ENCODE measurements at places on chromosomes 13 and 19.

DNA sequence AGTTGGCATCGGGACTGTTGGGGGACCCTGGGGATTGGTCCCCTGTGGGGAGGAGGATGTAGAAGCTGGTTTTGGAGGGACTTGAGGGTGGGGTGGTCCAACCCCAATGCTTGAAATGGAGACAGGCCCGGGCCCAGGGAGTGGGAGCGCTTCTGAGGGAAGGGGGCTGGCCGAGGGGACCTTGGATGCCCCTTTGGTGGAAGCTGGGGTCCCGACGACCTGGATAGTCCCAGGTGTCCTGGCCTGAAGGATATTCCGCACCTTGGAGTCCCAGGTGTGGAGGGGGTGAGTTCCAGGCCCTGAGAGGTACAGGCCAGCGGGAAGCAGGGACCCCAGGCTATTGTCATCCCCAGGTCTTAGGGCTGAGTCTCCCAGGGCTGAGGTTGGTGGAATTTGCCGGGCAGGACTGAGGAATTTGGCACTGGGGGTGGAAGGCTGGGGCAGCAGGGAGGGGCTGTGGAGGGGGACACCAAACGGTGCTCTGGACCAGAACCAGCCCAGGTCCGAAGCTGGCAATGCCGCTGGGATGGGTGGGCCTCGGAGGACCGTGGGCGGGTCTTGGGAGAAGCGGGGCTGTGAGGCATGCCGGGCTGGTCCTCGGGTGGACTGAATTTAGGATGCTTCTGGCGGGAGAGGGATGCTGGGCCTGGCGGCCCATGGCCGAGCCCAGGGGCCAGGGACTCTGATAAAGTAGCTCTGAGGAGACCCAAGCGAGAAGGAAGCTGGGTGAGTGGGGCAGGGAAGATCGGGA lies 1.8 kb downstream of the HDGFL2 start:
- no peak for DNase-seq

GRCh38 chr13:97573011-97573410 lies 139.0 kb downstream of the RAP2A start:
- DNase-seq = no peak

- DNase-seq = no peak
Measured at GRCh38 chr19:52520013-52520412, 7.5 kb upstream of the ZNF808 start.

- DNase-seq = no peak
Measured at GRCh38 chr13:66933994-66934393, 296.1 kb downstream of the PCDH9 start.

GRCh38 chr13:31012655-31013024 lies 80.2 kb downstream of the TEX26 start:
- DNase-seq = no peak

DNA sequence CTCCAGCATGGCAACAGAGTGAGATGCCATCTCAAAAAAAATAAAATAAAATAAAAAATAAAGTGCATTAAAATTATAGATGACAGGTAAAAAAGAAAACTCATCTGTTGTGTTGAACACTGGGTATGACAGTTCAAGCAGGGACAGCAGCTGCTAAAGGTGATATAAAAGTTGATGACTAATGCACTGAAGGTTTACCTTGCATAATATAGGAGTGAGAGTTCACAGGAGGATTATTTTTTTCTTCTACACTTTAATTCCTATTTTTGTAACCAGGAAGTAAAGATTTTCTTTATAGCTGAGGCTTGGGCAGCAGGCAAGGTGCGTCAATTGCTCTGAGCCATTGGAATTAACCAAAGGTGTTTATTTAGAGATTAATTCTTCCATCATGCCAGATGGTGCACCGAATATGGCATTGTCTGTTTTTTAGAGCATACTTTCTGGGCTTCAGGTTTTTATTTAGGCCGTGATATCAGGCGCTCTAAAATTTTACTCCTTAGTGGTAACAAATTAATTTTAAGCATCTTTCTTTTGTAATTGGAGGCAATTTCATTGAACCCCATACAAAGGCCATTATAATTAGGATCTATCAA lies 337.0 kb upstream of the SLC10A2 start:
- no peak for DNase-seq

DNA sequence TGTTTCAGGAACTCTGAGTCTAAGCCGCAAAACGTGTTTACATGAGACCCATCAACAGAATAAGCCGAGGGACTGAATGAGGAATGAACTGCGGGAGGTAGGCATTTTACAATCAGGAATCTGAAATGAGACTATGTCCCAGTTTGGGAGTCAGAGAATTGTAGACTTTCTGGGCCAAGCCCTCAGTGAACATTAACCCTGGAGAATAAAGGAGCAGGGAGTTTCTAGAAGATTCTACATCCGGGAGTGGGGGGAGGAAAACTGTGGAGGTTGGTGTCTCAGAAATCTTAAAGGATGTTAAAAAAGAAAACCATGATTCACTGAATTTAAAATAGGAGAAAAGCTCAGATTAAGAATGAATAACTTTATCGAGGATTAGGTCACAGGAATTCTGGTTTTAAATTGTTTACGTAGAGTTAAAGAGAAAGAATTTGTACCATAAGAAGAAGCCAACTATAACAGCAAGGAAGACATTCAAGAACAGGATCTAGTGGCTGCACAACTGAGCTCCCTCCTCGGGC lies 18.5 kb downstream of the RFX2 start:
- no peak for DNase-seq

GRCh38 chr13:100602493-100603111 lies 14.0 kb upstream of the GGACT start:
- no peak for DNase-seq

- peak; percentile 65 for DNase-seq
Measured at GRCh38 chr19:13621413-13621812, 115.1 kb upstream of the CACNA1A start.

- DNase-seq = peak; percentile 94
Measured at GRCh38 chr19:11242864-11243797, 3.7 kb downstream of the ANGPTL8 start.

DNA sequence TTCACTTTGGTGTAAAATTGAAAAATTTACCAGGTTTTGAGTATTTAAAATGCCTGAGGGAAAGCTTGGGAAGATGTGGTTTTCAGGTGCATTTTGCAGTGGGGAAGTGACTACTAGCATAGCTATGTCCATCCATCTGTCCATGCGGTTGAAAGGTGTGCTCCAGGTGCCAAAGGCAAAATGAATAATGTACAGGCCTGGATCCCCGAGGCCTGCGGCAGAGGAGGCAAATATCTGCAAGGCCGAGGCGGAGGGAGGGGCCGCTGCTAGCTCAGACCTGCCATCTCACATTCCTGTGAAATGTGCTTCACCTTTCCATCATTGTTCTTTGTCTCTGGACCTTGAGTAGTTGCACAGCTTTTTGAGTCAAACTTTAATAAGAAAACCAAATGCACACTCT lies 65.5 kb downstream of the ERCC5 start:
- DNase-seq = no peak

GRCh38 chr13:98476106-98476505 lies 100.8 kb downstream of the STK24 start:
- DNase-seq = peak; percentile 59

GRCh38 chr19:1210227-1210538 lies 4.6 kb downstream of the STK11 start:
- DNase-seq = no peak

GRCh38 chr13:39612023-39612637 lies 9.1 kb upstream of the LHFPL6 start:
- DNase-seq = peak; percentile 55

DNA sequence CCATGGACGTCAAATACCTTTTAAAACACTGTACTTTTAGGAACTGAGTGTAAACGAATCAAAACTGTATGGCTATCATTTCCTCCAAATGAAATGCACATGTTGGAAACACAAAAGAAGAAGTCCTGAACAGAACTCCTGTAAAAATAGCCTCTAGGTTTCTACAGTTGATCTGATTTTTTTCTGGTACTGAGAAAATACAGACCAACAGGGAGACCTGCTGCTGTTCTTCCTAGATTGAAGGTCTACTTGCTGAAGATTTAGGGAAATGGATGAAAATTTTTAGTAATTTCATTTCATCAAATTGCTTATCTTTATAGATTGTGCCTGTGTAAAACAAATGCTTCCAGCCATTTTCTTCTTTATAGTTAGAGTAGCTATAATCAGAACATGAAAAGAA lies 520.4 kb downstream of the SLITRK6 start:
- no peak for DNase-seq

- DNase-seq = no peak
Measured at GRCh38 chr13:65468628-65469027, 1761.5 kb downstream of the PCDH9 start.

- DNase-seq = no peak
Measured at GRCh38 chr13:39688699-39689405, 33.4 kb downstream of the COG6 start.

DNA sequence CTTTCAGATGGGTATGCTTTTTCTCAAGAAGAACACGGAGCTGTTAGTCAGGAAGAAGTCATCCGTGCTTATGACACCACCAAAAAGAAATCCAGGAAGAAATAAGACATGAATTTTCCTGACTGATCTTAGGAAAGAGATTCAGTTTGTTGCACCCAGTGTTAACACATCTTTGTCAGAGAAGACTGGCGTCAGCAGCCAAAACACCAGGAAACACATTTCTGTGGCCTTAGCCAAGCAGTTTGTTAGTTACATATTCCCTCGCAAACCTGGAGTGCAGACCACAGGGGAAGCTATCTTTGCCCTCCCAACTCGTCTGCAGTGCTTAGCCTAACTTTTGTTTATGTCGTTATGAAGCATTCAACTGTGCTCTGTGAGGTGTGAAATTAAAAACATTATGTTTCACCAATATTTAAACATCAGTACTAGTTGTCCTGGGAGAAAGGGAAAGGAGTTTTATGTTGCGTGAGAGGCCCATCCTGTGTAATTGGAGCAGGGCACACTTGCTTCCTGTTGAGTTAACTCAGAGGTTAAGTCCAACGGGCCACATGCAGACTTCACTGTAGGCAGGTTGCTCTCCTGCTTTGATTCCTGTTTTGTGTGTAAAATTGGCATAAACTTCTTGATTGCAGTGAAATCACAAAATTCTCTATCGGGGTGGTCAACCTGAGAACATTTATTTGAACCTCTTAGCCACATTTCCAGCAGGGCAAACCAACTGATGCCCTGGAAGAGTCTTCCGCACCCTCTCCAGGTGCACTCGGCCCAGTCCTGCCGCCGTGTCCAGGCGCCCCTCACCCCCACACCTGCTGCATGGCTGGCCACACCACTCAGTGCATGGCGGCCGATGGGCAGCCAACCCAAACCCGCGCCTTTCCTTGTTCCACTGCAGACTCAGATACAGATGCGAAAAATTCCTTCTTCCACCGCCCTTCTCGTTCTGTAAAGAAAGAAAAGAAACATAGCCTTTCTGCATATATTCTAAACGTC lies 31.6 kb downstream of the SHISA2 start:
- no peak for DNase-seq

- DNase-seq = no peak
Measured at GRCh38 chr19:7010722-7011593, 10.3 kb downstream of the MBD3L2B start.

- DNase-seq = no peak
Measured at GRCh38 chr19:4738734-4739133, 15.1 kb upstream of the DPP9 start.

- no peak for DNase-seq
Measured at GRCh38 chr19:33681081-33681680, 59.4 kb downstream of the CHST8 start.

GRCh38 chr19:44927746-44928145 lies 13.3 kb downstream of the APOC1 start:
- DNase-seq = no peak

GRCh38 chr13:83730674-83731073 lies 151.6 kb downstream of the SLITRK1 start:
- DNase-seq = no peak

GRCh38 chr19:9474975-9475374 lies 23.4 kb downstream of the ZNF560 start:
- no peak for DNase-seq

DNA sequence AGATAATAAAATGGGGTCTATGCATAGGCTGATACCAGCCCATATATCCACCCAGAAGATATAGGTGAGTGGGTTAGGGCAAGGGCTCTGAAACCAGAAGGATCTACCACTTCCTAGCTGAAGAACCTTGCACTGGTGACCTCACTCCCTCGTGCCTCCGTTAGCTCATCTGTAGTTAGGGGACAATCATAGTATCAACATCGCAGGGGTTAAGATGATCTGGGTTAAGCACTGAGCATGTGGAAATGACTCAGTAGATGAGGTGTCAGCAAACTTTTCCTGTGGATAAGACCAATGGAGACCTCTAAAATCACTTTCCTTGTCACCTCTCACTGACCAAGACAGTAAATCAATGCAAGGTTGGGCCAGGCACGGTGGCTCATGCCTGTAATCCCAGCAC lies 30.5 kb downstream of the TNFSF14 start:
- DNase-seq = peak; percentile 38

DNA sequence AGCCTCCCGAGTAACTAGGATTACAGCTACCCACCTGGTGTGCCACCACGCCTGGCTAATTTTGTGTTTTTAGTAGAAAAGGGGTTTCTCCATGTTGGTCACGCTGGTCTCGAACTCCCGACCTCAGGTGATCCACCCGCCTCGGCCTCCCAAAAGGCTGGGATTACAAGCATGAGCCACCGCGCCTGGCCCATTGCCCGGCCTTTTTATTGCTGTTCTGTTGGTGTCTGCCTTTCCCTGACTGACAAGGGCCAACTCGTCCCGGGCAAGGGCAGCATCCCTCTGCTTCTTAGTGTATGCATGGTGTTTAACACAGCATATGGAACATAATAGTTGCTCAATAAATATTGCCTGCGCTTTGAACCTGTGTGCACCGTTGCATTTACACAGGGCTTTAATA lies 6.2 kb upstream of the RETN start:
- no peak for DNase-seq

- DNase-seq = no peak
Measured at GRCh38 chr13:45575146-45575829, 40.3 kb downstream of the ERICH6B start.

- peak; percentile 4 for DNase-seq
Measured at GRCh38 chr13:21849323-21849722, 178.4 kb downstream of the FGF9 start.
